H1 (cell line): ENCODE measurements at places on chromosomes 1 and 21.

GRCh38 chr1:245363461-245364200, 208.8 kb downstream of the KIF26B start:
- H3K4me1 ChIP-seq = no peaks in the 10 kb centered on the region
- no peaks in the 10 kb centered on the region for H3K27me3 ChIP-seq
- H3K4me3 ChIP-seq = no peak overlapping the region
- no peaks in the 10 kb centered on the region for H3K36me3 ChIP-seq

DNA sequence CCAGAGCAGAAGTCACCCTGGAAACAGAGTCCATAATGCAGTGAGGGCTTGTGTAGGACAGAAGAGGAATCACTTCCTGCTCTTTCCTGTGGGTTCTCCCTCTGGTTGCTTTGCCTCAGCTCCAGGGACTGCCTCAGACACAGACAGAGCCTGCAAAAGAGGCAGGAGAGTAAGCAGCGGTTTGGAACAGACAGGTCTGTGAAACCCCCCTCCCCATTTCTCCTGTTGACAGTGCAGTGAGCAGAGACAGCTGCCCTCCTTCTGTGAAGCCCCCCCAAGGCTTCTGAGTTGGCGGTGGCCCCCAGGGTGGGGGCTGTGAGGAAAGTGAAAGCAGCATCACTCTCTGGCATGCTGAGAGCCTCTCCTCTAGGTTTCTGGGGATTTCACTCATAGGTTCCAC, 53.0 kb downstream of the MAB21L3 start:
- peaks cover 17% of the 10 kb centered on the region for H3K27me3 ChIP-seq
- DNase-seq = no peak
- H3K36me3 ChIP-seq = no peaks in the 10 kb centered on the region

DNA sequence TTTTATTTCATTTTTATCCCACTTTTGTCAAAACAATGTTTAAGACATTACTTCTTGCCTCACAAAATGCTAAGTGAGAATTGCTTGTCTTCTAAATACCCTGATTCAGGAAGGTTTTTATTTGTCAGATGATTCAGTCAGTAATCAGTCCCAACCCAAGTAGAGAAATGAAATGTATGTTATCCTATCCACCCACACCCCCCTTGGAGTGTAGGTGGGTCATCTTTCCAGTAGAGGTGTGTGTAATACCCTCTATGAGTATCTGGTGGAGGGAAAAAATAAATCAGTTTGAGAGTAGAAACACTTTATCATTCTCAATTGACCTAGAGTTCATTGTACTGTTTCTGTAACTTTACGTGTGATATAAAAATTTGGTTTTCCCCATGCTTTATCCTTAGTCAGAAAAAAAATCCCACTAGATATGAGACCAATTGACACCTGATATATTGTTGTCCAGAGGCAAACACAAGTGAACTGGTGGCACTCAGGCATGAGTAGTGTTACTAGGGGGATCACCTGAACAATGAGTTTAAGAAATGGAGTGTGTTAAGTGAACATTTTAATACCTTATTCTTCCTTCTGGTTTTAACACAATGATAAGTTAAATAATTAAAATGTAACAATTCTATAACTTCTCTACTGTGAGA, 153.8 kb upstream of the C1orf105 start:
- H3K27ac ChIP-seq = no peak overlapping the region
- H3K27me3 ChIP-seq = no peaks in the 10 kb centered on the region
- no peaks in the 10 kb centered on the region for H3K36me3 ChIP-seq

DNA sequence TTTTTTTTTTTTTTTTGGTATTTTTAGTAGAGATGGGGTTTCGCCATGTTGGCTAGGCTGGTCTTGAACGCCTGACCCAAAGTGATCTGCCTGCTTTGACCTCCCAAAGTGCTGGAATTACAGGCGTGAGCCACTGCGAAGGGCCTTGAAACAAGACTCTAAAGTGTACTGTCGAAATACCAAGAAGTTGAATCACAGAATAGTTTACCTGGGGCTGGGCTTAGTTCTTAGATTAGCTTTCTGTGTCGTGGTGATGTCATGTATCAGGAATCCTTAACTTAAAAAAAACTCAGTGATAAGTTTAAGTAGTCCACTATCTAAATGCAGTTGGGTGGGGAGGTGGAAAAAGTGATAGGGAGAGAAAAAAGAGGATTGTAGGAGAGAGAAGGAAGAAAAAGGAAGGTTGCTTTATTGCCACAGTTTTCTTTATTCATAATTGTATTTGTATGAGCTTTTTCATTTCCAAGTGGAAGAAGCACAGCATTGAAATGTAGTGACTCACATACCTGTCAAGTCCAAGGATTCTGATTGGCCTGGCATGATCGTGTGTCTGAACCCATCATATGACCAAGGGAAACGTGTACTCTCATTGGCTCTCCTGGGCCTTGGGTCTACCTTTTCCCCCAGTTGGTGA, 13.4 kb downstream of the ITSN1 start:
- no peak for DNase-seq
- H3K4me1 ChIP-seq = peaks cover 15% of the 10 kb centered on the region
- H3K27me3 ChIP-seq = no peaks in the 10 kb centered on the region
- no peak overlapping the region for H3K4me3 ChIP-seq

DNA sequence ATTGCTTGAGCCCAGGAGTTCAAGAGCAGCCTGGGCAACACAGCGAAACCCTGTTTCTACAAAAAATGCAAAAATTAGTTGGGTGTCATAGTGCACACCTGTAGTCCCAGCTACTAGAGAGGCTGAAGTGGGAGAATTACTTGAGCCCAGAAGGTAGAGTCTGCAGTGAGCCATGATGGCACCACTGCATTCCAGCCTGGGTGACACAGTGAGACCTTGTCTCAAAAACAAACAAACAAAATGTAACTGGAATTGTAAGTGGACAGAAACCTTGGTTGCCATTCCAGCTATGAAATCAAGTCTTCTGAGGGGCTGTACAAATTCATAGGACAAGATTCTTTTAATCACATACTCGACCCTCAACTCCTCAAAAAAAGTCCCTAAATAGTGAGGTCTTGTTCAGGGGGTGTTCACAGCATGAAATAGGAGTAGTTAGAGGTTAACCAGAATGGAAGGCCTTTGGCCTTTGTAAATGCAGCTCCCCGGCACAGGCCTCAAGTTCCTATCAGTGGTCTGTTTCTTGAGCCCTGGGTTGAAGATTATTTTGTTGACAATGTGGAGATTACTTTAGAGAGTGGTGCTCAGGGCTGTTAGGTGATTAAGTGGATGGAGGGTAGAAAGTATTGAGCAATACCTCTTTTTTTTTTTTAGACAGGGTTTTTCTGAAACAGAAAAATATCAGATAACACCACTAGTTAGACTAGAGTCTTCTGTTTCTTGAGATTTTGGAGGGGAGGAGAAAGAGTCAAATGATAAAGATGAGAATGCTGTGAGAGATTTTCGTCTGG, 138.7 kb upstream of the ZNF648 start:
- DNase-seq = no peak
- H3K4me3 ChIP-seq = no peak overlapping the region
- H3K27me3 ChIP-seq = no peaks in the 10 kb centered on the region
- H3K36me3 ChIP-seq = no peaks in the 10 kb centered on the region
